Stimulated activated CD4-positive, alpha-beta T cell treated with anti-CD3 and anti-CD28 coated beads, TNF-alpha, amount 100 ng/mL, for 1 hour (primary cell): ENCODE measurements at places on chromosomes 2 and 18.

- no peak for DNase-seq
Observed at GRCh38 chr18:9575558-9575957, 38.8 kb downstream of the PPP4R1 start.

DNA sequence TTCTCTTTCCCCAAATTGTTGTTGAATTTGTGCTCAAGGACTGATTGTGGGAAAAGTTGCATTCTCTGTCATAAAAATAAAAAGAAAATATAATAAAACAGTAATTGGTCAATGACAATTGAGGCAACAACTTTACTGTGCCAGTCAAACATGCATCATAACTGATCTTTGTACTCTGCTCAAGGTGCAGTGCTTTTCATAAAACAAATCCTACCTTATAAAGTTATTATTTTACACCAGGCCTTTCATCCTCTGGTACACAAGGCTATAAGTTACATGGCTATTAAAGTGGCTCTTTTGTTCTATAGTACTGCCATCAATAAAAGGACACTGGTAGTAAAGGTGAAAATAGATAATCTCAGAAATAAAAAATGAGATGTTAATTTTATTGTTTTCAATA, 761.9 kb downstream of the SATB2 start:
- DNase-seq: no peak

DNA sequence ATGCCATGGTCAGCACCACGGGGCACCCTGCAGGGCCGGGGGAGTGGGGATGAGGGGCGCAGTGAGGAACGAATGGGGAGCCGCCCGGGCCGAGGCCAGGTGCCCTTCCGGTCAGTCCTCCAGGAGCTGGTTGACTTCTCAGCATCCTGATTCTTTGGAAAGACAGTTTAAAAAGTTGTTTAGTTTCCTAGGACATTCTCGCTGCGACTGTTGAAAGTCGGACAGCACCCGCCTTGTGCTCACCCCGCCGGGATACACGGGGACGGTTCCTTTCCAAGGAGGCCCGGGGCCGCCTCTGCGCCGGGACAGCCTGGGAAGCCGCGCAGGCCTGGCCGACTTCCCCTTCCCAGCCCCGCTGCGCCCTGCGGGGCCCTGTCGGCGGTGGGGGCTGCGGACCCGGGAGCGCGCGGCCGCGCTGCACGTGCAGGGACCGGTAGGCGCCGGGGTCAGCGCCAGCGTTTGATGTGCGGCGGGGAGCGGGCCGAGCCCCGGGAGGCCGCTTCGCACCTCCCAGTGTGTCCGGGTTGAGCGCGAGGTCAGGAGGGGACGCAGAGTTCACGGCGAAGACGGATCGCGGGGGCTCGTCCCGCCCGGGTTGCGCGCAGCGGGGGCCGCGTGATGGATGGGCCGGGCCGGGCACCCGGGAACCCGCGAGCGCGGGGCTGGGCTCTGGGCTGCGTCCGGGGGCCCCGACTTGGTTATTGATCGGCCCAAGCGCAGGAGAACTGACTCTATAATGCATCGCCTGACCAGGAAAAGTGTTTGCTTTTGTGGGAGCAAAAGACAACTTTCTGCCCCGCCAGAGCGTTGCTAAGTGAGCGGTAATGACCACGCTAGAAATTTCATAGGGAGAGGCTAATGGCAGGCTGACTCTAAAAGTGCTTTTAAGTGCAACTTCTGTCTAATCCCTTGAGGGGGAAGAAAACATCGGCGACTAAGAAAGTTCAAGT, 28.0 kb upstream of the SMIM21 start:
- DNase-seq: no peak

DNA sequence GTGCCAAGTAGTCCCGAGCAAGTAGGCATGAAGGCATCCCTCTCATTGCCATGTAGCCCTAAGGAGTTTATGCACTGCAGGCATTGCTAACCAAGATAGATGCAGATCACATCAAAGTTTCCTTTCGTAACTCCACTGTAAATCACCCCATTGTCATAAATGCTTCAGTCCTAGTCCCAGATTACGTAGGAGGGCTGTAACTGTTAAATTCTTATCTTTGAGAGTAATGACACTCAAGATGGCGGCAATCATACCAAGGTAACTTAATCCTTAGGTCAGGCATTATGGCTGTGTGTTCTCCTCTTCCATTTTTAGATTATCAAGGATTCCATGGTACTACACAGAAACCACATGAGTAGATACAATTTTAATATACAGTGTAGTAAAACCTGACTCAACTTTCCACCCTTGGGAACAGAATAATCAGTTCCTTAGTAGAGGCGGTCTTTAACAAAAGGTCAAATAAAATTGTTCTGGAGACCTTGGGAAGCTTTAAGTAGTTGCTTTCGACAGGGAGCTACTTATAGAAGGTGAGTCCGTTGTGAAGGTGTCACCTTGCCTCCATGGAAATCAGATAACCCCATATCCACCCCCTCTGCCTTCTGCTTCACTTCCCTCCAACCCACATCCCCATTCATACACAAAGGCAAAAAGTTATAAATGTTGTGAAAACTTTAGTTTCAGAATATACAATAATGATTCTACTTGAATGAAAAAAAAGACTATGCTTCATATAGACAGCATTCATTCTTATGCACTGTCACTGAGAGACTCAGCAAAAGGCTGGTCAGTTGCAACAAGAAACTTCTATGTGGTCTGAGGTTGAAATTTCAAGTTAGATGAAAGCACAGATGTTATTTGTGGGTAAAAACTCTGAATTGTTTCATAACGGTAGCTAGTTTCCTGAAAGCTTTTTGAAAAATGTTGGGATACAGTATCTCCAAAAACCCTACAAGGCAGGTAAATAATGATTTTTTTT, 64.8 kb upstream of the GALNT5 start:
- no peak for DNase-seq

GRCh38 chr18:44178476-44178875, 502.2 kb upstream of the SETBP1 start:
- DNase-seq: no peak

DNA sequence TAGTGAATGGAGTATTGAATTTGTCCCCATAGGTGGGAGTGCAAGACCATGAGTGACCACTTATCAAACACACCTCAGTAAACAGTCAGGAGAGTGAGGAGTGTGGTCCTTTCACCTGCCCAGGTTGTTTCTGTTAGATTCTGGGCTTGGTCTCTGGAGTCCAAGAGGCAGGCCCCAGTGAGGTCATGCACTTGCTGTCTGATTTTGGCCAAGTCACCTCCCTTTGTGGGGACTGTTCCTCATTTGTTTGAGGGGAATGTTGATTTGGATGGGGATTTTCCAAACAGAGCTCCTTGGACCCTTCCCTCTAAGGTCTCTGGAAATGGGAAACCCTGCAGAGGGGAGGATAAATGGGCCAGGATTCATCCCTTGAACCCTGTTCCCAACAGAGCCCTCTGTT, 7.3 kb downstream of the IL1RN start:
- DNase-seq: no peak

- DNase-seq: no peak
Observed at GRCh38 chr18:12637901-12638643, 19.8 kb downstream of the SPIRE1 start.

DNA sequence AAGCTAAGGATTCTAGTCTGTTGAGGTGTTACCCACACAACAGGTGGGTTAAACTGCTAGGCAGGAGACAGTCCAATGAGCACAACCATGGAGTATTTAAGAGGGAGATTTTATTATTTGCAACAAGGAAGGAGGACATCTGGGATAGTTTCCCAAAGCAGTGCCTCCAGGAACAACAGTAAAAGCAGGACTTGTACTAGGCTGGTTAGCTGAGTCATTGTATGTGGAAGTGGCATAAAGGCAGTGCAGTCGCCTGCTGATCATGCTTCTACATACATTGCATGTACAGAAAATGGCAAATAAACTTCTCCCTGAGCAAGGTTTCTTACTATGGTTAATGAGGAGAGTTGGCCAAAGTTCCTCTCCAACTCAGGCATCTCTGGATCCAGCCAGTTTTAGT, 46.1 kb upstream of the CYTIP start:
- no peak for DNase-seq

DNA sequence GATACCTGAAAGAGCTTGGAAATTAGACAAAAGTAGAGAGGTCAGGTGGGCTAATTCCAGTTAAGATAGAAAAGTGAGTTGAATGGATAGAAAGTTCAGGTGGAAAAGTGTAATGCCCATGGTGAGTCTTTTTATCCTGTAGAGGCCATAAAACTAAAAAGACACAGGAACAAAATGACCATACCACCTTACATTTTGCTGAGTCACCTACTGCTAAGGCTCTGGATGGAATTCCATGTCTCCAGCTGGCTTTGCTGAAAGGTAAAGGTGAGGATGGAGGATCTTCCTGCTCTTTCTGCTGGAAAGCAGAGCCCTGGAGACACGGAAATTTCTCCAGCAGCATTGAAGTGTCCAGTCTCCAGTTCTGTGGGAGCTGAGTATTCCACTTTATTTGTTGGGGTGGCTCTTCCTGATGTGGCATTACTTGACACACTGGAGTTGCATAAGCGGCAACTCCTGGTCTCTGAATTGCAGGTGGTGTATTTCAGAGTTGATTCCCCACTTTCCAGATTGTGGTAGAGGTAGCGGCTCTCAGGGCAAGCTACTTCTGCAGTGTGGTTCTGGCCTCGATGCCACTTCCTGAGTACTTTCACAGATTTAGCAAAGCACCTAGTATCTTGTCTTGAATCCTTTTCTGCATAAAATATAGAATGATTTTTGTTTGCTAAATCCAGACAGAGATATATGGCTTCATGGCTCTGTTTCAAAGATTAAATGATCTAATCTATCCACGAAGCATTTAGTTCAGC, 10.7 kb downstream of the IL1RL2 start:
- no peak for DNase-seq

DNA sequence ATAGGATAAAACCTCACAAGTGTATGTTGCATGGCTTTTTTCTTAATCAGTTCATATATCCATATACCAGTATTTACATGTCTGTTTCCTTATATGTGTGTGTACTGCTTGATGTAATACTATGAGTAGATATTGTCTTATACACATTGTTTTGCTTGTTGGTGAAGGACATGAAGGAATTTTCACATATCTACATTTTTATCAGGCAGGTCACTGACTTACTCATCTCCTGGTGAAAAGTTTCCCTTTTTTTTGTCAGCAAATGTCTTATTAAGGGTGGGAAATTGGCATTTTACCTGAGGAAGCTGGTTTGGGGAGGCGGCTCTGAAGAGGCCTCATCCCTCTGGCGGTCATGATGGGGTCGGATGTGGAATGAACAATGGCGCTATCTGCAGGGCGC, 61.4 kb upstream of the LYPD1 start:
- DNase-seq: no peak

GRCh38 chr2:240929364-240930095, 23.4 kb downstream of the CROCC2 start:
- no peak for DNase-seq

DNA sequence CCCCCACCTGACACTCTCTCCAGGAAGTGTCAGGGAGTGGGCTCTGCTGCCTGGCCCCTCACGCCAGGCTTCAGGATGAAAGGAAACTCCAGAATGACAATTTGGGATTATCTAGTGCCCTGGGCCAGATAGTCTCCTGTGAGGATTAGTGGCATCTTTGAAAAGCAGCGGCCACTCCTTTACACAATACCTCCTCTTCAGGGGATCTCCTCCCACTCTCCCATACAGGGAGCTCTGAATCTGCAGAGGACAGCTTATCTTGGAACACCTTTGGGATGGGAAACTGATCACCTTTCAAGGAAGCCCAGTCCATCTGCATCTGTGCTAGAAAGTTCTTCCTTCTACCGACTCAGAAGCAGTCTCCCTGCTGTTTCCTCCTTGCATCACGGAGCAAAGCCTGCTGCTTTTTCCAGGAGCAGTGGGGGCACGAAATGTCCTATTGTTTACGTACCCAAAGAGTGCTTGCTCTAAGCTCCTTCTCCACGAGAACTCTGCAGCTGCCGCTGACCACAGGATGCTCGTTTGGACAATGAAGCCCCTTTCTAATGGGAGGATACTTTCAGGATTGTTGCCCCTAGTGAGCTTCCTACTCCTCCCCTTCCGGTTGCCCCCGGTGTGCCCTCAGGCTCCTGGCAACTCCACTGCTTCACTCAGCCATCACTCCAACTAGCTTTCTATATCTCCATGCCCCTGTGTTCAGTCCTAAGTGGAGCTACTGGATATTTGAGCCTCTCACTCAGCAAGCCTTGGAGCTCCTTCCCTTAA, 31.5 kb downstream of the SIX3 start:
- no peak for DNase-seq

GRCh38 chr2:127424598-127425520, 6.6 kb downstream of the PROC start:
- DNase-seq: no peak

DNA sequence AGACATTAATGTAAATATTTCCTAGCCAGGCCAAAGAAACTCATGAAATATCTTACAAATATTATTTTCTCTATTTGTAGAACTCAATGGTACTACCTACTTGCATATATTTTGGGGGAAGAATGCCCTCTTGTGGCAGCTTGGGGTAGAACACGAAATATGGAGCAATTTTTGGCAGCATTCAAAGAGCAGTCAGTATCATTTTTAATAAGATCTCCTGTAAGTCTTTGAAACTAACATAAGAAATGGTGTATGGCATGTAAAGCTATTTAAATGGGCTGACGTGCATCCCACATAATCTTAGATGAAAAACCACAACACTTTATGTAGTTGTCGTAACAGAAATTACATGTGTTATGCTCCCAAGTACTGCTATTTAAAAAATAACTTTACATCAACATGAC, 62.3 kb upstream of the CCDC195 start:
- peak; percentile 33 for DNase-seq

DNA sequence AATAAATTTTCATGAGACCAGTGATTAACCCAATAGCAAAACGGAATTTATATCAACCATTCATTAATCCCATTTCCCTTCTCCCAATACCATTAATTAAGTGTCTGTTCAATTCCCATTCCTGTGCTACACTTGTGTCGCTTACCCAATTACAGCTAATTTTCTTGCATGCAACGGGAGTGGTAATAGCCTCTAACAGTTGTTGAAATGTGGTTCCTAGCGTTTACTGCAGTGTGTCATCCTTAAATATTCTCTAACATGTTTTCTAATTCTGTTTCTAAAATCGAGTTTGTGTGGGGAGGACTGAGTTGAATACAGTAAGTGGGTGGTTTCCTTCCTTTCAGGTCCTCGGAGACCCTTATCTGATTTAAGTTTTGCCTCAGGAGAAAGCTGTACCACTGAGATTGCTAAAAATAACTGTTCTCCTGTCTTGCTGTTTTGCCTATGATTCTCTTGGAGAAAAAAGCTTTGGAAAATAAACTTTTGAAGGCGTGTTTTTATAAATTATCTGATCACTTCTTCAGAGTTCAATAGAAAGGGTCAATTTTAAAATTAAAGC, 59.3 kb upstream of the LRRTM1 start:
- DNase-seq: no peak

- no peak for DNase-seq
Observed at GRCh38 chr18:36658611-36659010, 170.2 kb downstream of the TPGS2 start.

- no peak for DNase-seq
Observed at GRCh38 chr2:119649364-119649917, 29.6 kb upstream of the TMEM177 start.

GRCh38 chr2:134713176-134713575, 5.6 kb downstream of the TMEM163 start:
- DNase-seq: no peak

- no peak for DNase-seq
Observed at GRCh38 chr2:190270298-190270697, 49.3 kb downstream of the HIBCH start.
